Mesothelial cell of epicardium (in vitro differentiated cells): ENCODE measurements at places on chromosomes 16 and 17.

DNA sequence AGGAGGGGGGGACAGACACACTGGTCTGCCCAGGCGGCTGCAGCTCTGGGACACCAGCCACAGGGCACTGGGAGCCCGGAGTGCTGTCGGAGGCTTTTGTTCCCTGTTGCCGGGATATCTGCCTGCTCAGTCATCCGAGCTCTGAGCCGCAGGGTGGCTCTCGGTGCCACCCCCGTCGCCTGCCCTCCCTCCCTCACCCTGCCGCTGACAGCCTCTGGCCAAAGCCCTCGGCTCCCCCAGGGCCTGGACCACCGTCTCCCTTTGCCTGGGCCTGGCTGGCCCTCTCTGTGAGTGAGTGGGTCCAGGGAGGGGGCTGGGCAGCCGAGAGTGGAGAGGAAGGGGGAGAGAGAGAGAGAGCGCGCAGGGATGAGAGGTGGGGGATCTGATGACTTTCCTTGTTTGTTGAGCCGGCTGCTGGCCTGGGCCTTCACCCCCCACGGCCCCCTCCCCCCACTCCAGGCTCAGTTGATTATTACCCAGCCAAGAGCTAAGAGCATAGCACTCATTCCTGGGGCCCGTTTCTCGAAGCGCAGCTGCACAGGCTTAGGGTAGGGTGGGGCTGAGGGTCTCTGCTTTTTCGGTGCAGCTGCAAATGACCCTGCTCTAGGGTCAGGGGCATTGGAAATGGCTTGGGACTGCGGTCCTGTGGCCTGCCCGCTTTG lies 2.7 kb downstream of the FOXJ1 start:
- H3K4me1 ChIP-seq, result peaks cover 65% of the 10 kb centered on the region
- no peaks in the 10 kb centered on the region for H3K36me3 ChIP-seq
- H3K4me3 ChIP-seq, result peak overlapping the region; percentile 39
- H3K27ac ChIP-seq, result peak overlapping the region; percentile 34
- peaks cover 78% of the 10 kb centered on the region for H3K27me3 ChIP-seq

GRCh38 chr16:28283798-28284577 lies 8.3 kb upstream of the SBK1 start:
- no peak overlapping the region for H3K27ac ChIP-seq
- H3K36me3 ChIP-seq, result no peaks in the 10 kb centered on the region
- H3K4me3 ChIP-seq, result no peak overlapping the region
- DNase-seq, result no peak
- peaks cover under 1% of the 10 kb centered on the region for H3K4me1 ChIP-seq

GRCh38 chr17:81076141-81076679 lies 41.3 kb downstream of the BAIAP2 start:
- H3K27ac ChIP-seq, result no peak overlapping the region
- H3K27me3 ChIP-seq, result no peaks in the 10 kb centered on the region
- H3K36me3 ChIP-seq, result peaks cover 8% of the 10 kb centered on the region
- H3K4me1 ChIP-seq, result peaks cover 5% of the 10 kb centered on the region

- H3K4me3 ChIP-seq, result no peak overlapping the region
- peak overlapping the region; percentile 98 for H3K27ac ChIP-seq
- H3K36me3 ChIP-seq, result peaks cover 14% of the 10 kb centered on the region
- no peak for DNase-seq
- peaks cover 64% of the 10 kb centered on the region for H3K4me1 ChIP-seq
Observed at GRCh38 chr17:57881143-57881542, 31.3 kb upstream of the MRPS23 start.

- peaks cover 47% of the 10 kb centered on the region for H3K36me3 ChIP-seq
- H3K4me3 ChIP-seq, result no peak overlapping the region
- no peaks in the 10 kb centered on the region for H3K27me3 ChIP-seq
- no peaks in the 10 kb centered on the region for H3K4me1 ChIP-seq
- no peak overlapping the region for H3K27ac ChIP-seq
- no peak for DNase-seq
Observed at GRCh38 chr16:25172831-25173230, 43.9 kb upstream of the AQP8 start.

GRCh38 chr16:29791845-29792807 lies 1.6 kb downstream of the KIF22 start:
- H3K27me3 ChIP-seq, result no peaks in the 10 kb centered on the region
- no peak for DNase-seq
- H3K36me3 ChIP-seq, result peaks cover 7% of the 10 kb centered on the region

DNA sequence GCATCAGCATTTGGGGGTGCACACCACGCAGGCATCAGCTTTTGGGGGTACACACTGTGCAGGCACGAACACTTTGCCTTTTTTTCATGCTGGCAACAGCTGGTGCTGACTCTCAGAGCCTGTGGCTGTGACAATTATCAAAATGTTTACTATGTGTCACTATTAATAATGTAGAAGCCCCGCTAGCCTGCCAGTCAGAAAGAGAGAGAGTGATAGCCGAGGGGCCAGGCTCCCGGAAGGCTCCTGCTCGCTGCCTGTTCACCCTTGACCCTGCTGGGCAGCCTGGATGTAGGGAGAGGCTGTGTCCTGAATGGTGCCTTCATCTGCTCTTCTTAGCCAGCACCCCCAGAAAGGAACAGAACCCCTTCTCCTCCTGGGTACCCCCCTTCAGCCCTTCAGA lies 61.9 kb downstream of the SDK2 start:
- no peak overlapping the region for H3K27ac ChIP-seq
- H3K36me3 ChIP-seq, result no peaks in the 10 kb centered on the region
- H3K27me3 ChIP-seq, result no peaks in the 10 kb centered on the region

DNA sequence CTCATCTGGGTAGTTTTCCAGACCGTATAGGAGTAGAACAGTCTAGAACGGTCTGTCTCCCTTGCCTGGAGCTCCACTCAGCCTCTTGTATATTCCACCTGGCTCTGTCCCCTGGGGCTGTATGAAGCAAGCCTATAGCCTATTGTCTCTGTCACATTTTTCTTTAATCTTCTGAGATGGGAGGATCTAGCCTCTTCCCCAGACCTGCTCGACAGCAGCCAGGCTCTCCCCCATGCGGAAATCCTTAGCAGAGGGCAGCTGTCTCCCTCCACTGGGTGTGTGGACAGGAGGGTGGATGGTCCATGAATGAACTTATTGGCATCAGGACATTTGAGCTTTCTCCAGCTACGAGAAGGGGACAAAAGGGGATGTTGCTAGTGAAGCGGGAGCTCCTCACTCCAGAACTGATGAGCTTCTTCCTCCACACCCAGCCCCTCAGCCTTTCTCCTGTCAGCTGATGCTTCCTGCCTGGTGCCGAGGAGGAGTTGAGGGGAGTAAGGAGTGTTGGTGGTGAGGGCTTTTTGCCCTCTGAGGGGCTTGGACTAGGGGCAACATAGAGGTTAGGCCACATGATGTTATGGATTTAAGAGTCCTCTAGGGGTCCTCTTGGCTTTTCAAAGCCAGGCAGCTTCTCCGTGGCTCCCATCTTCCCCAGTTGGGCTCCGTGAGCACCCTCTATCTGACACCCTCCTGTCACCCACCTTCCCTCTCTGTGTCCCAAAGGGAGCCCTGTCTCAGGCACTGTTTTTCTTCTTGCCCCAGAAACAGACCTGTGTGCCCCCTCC lies 28.0 kb downstream of the ARHGAP23 start:
- peaks cover 55% of the 10 kb centered on the region for H3K4me1 ChIP-seq
- H3K4me3 ChIP-seq, result peak overlapping the region; percentile 29
- no peak for DNase-seq
- no peaks in the 10 kb centered on the region for H3K27me3 ChIP-seq
- peaks cover 10% of the 10 kb centered on the region for H3K36me3 ChIP-seq

- peaks cover 30% of the 10 kb centered on the region for H3K4me1 ChIP-seq
- peak overlapping the region; percentile 95 for H3K27ac ChIP-seq
- H3K36me3 ChIP-seq, result peaks cover 10% of the 10 kb centered on the region
- H3K27me3 ChIP-seq, result no peaks in the 10 kb centered on the region
- DNase-seq, result no peak
Observed at GRCh38 chr17:28948873-28949184, 2.5 kb downstream of the PHF12 start.

- no peaks in the 10 kb centered on the region for H3K27me3 ChIP-seq
- H3K27ac ChIP-seq, result peak overlapping the region; percentile 96
- H3K36me3 ChIP-seq, result no peaks in the 10 kb centered on the region
- H3K4me3 ChIP-seq, result peak overlapping the region; percentile 94
- peaks cover 29% of the 10 kb centered on the region for H3K4me1 ChIP-seq
- DNase-seq, result no peak
Observed at GRCh38 chr16:81313701-81314602, 810 bp upstream of the GAN start.

- peaks cover 4% of the 10 kb centered on the region for H3K27me3 ChIP-seq
- H3K4me1 ChIP-seq, result peaks cover 11% of the 10 kb centered on the region
- peaks cover 8% of the 10 kb centered on the region for H3K36me3 ChIP-seq
- H3K4me3 ChIP-seq, result no peak overlapping the region
- H3K27ac ChIP-seq, result no peak overlapping the region
Observed at GRCh38 chr17:373613-374230, 21.1 kb upstream of the RPH3AL start.

GRCh38 chr16:47143677-47144558 lies at the start of gene NETO2:
Gene NETO2, minus strand, starts transcription at chr16:47143945. Its CDS starts 333 bp downstream, at chr16:47143612.
- H3K27me3 ChIP-seq, result peaks cover 18% of the 10 kb centered on the region
- DNase-seq, result peak; percentile 68
- H3K4me1 ChIP-seq, result peaks cover 40% of the 10 kb centered on the region

DNA sequence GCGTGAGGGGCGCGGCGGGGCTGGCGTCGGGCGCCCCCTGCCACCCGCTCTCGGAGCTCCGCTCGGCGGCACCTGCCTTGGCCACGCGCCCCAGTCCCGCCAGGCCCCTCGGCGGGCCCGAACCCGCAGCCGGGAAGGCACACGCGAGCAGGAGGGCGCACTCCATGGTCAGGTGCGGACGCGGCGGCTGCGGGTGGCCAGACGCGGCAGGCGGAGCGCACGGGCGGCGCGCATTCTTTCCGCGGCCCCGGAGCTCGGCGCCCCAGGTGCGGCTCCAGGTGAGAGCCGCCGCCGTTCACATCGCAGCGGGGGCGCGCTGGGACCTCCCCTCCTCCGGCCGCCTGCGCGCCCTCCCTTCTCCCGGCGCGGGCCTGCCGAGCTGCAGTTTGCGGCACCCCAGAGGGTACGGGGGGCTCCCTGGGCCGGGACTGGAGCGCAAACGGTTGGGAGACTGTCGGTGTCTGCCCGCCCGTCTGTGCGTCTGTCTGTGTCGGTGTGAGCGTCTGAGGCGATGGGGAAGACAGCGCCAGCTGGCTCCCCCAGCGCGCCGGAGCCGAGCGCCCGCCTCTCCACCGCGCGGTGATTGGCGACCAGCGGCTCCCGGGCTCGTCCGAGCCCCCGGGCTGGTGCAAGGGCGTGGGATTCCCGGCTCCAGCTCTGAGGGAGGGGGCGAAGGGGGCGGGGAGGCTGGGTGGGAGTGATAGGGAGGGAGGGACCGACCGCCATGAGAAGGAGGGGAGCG lies at the start of gene ADAMTS18:
Gene ADAMTS18 (minus strand): TSS at position 505 of the 742 bp plus-strand sequence. CDS start 339 bp downstream, at position 166.
- H3K4me3 ChIP-seq, result peak within 1 kb of the TSS; percentile 73
- H3K27ac ChIP-seq, result peak within 1 kb of the TSS; percentile 59
- H3K27me3 ChIP-seq, result peaks cover 39% of the 10 kb centered on the region
- H3K36me3 ChIP-seq, result no peaks in the 10 kb centered on the region

- no peak overlapping the region for H3K27ac ChIP-seq
- H3K36me3 ChIP-seq, result no peaks in the 10 kb centered on the region
- H3K4me3 ChIP-seq, result no peak overlapping the region
- DNase-seq, result no peak
- no peaks in the 10 kb centered on the region for H3K4me1 ChIP-seq
- H3K27me3 ChIP-seq, result no peaks in the 10 kb centered on the region
Observed at GRCh38 chr16:12503191-12503590, 300.5 kb downstream of the CPPED1 start.

DNA sequence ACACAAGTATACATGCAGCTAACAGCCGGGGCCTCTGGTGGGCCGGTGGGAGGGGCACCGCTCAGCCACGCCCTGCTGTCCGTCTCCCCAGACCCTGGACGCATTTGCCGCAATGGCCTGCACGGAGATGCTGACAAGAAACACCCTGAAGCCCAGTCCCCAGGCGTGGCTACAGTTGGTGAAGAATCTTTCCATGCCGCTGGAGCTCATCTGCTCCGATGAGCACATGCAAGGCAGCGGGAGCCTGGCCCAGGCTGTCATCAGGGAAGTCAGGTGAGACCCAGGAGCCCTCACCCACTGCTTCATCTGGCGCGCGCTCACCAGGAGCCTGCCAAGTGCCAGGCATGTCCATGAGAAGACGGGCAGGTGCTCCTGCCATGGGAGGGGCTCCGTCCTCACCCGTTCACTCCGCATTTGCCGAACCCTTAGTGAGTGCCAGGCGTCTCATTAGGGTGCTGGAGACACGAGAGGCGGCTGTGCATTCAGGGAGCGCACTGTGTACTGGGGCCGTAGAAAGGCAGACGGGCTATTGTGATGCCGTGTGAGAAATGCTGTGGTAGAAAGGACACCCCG lies 51.4 kb upstream of the ENDOV start:
- peaks cover 39% of the 10 kb centered on the region for H3K36me3 ChIP-seq
- DNase-seq, result no peak
- no peaks in the 10 kb centered on the region for H3K27me3 ChIP-seq

DNA sequence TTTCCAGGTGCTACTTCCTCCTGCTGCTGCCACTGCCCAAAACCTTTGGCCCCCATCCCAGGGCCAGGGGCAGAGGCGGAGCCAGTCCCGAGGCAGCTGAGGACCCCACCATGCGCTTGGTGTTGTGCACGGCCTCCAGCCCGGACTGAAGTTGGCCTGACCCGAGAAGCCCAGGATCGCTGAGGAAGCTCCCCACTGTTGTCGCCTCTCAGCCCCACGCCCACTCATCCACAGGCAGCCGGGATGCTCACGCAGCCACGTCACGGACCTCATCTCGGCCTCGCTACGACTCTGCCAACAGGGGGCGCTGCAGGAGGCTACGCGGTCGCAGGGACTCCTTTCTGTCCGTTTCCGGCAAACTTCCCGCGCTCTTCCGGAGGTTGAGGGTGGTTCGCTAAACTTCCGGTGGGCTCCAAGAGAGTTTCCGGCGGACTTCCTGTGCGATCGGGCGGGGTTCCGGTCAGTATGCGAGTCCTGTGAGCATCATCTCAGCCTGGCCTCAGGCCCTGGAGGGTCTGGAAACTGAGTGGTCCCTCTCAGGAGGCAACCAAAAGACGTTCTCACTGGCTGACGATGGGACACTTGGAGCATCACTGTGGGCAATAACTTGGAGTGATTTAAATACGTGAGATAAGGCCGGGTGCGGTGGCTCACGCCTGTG lies 12.4 kb downstream of the ZG16B start:
- DNase-seq, result no peak
- H3K36me3 ChIP-seq, result no peaks in the 10 kb centered on the region
- peaks cover 8% of the 10 kb centered on the region for H3K27me3 ChIP-seq
- no peak overlapping the region for H3K27ac ChIP-seq
- no peak overlapping the region for H3K4me3 ChIP-seq

DNA sequence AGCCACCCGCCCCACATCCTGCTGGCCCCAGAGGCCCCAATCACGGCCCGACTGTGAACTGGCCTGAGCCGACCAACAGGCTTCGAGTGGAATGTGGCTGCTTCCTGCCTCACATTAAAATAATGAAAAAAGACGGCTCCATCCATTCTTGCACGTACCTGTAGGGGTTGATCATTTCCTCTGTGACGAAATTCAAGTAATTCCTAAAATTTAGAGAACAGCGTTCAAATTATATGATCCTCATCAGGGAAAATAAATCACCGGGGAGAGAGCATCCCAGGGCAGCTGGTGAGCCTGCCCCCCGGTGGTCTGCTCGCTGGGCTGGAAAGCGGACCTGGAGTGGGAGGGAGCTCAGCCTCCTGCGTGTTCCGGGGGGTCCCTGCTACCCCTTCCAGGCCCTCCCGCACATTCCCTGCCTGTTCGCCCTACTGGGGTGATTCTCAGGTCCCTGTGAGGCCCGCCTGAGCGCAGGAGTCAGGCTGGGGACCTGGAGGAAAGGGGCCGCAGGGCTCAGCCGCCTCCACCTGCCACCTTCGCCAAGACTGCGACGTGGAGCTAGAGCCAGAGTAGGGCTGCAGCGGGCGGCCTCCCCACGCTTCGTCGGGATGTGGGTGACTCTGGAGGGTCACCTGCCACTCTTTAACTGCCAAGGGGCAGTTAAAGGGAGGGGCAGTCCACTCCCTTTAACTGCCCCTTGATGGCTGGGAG lies 28.9 kb downstream of the SLC7A5 start:
- no peak for DNase-seq
- peaks cover 8% of the 10 kb centered on the region for H3K36me3 ChIP-seq
- H3K27me3 ChIP-seq, result no peaks in the 10 kb centered on the region
